ENCODE measurements at places on chromosomes 12 and 14.

DNA sequence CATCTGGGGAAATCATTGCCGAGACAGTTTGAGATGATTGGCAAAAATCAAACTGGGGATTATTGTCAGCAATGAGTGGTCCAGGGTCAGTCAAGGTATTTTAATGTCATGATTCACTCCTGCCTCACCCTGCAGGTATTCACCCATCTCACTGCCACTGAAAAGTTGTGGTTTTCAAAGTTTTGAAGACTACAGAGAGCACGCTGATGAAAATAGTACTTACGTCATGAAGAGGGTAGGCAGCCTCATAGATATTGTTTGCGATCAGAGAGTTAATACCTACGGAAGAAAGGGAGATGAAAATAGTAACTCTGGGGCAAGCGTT, 138.0 kb downstream of the ANO2 start:
- DNase-seq, result peak; percentile 55

GRCh38 chr12:48027183-48028002, 23.1 kb upstream of the COL2A1 start:
- DNase-seq, result peak; percentile 46

- DNase-seq, result no peak
Observed at GRCh38 chr14:106051796-106052195, 525.4 kb downstream of the TMEM121 start.

DNA sequence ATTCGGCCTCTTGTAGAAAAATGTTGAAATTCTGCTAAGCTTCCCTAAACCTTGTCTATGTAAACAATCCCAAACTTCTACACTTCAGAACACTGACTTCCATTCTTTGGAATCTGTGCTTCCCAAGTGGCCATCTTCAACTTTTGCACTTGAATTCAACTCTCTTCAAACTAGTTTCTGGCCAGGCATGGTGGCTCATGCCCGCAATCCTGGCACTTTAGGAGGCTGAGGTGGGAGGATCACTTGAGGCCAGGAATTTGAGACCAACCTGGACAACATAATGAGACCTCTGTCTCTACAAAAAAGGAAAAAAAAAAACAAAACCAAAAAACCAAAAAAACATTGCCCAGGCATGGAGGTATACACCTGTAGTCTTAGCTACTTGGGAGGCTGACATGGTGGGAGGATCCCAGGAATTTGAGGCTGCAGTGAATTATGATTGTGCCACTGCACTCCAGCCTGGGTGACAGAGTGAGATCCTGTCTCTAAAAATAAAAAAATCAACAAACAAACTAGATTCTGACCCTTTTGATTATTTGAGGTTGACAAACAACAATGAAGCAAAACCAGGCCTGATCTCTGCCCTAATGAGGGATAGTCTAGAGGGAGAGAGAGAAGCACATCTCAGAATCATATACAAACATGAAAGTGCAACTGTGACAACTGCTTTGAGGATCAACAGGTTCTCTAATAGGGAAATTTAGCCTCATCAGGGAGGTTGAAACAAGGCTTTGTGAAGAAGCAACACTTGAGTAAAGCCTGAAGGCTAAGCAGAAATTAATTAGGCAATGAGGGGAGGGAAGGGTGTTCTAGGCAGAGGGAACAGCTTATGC, 11.6 kb upstream of the C12orf75 start:
- DNase-seq, result no peak

- no peak for DNase-seq
Observed at GRCh38 chr12:2552000-2552756, 242.6 kb upstream of the FKBP4 start.
